ENCODE measurements at places on chromosomes 5 and 9.

DNA sequence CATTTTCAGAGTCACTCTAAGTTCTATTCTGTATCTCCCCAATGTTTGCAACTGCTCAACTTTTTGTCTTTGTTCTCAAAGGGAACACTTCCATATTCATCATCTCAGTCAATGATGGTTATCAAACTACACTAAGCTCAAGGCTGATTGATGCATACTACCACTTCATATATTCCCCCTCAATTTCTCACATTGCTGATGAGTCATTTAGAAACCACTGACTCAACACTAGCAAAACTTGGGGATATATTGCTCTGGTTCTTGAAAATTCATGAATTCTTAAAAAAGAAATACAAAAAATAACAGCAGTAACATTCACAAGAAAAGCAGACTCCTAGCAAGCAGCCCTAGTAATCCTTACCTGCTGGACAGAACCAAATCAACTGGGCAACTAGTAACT is 52.2 kb downstream of the ABHD17B start:
- no peak for ATAC-seq

GRCh38 chr9:136526625-136527066 is 19.2 kb downstream of the NOTCH1 start:
- no peak for ATAC-seq

GRCh38 chr5:44396312-44396711 is 7.1 kb upstream of the FGF10 start:
- no peak for ATAC-seq

DNA sequence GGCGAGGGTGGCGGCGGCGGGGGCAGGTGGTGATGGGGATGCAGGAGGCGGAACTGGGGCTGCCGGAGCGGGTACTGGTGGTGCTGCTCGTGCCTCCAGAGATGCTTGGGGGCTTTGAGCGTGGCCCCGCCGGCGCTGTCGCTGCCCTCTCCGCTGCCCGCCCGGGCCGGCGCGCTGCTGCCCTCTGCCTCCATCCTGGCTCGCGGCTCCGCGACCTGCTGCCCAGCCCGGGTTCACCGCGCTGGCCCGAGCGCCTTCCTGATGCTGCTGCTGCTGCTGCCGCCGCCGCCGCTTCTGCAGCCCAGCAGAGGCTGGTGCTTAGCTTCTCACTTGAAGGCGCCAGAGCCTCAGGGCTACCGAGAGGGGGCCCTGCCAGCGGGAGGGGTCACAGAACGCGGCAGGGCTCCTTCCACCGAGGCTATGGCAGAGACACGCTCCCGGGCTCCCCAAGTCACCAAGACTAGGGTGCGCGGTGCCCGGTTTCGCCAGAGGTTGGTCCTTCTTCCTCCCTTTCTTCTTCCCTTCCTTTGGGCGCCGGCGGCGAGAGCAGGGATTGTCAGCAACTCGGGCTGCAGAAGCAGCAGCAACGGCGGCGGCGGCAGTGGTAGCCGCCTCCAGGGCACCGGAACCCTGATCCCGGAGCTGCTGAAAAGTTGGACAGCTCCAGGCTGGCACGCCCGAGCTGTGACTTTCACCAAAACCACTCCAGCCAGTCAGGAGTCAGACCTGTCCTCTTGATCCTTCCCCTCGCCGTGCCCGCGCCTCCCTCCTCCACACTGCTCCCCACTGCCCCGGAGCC is at the start of gene PDE4D:
PDE4D (minus strand) TSS at position 298 of the 799 bp plus-strand sequence.
- ATAC-seq: peak; percentile 72

- ATAC-seq: no peak
Observed at GRCh38 chr5:90356176-90356575, 53.4 kb downstream of the CETN3 start.

DNA sequence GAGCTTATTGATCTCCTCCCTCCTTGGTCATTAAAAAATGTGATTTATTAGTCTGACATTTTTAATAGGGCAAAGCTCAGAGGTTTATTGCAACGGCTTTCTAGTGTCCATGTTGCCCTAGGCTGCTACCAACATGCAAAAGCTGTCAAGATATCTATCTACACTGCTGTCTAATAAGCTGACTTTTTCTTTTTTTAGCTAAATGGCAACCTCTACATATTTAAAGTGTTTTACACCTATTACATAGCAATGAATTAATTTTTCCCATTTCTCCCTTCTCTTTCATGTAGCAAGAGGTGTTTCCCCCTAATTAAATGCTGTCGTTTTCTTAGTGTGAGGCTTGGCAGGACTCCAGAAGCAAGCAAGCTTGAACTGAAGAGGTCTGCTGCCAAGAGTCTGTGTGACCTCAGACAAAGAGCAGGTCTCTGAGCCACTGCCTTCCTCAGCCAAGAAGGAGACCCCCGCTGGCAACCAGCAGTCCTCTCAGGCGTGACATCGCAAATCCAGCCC is 79.4 kb downstream of the GAS1 start:
- ATAC-seq: peak; percentile 50

DNA sequence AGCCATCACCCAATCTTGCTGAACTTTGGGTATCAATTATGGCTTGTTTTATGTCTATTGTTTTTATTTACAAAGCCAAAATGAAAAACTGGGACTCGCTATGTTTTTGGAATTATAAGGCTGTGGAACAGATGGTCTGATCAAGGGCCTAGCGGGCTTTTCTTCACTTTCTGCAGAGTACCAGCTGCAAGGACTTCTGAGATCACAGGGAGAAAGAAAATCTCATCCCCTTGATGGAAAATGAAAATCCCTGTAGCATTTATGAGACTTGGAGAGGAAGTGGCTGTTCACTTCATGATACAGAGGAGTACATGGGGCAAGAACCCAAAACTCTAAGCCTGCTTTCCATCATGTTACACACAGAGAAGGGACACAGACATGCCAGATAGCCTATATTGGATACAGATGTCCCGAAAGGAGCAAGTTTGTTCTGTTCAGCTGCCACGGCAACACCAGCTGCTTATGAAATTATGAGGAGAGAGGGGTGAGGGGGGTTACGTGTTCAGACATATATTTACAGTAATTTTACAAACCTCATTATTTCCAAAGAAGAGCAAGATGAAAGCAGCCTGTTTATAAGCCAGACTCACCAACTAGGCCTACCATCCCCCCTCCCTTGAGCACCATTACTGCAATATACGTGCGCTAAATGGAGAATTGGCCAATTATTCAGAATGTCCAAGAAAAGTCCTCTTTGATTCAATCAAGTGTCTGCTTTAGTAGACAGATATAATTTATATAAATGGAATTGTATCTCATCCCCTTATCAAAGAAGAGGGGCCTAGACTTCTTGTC is 220.0 kb downstream of the MARCHF11 start:
- no peak for ATAC-seq

DNA sequence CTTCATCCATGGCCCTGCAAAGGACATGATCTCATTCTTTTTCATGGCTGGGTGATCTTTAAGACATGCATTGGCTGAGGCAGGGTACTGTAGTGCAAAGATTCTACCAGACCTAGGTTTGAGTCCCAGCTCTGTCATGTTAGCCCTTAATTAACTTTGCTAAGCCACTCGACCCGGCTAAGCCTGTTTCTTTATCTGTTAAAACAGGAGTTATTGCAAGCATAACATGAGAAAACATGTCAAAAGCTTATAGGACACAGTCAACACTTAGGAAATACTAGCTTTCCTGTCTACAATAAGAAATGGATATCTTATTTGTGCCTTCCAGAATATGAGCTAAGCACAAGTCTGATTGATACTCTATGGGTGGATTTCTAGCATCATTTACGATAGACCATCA is 92.6 kb downstream of the RASEF start:
- ATAC-seq: no peak

DNA sequence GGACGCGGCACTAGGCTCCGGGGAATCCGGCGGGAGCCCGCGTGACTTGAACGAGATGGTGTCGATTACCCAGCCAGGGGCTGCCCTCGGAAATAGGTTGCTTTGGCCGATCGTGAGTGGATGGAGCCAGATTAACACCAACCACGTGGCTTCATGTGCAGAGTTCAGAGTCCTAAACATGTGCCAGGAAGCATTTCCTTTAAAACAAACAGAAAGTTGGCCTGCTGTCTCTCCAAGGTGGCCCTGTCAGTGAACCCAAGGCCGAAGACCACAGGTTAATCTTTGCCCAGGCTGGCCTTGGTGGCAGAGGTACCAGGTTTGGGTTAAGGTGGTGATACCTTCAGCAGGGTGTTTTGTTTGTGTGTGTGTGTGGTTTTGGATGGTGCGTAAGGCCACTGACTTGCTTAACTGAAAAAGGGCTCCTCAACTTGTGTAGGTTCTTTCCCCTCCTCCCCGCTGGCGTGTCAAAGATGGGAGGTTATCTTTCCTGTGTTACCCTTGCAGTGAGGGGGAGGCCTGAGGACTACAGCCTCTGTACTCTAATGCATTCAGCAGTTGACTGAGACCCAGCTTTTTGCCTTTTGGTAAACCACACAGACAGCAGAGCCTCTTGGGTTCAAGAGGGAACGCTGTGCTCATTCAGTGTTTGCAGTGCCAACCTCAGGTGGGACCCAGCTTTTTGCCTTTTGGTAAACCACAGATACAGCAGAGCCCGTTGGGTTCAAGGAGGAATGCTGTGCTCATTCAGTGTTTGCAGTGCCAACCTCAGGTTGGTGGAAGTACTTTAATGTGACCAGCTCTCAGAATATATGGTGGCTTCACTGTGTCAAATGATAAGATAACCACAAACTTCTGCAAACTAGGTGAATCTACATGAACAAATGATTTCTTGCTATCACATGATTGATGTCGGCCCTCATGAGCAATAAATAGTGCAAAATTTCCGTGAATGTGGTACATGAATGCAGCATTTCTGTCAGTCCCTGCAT is 1.4 kb downstream of the IQGAP2 start:
- ATAC-seq: peak; percentile 25

GRCh38 chr5:175873088-175873454 is 1.7 kb downstream of the CPLX2 start:
- peak; percentile 46 for ATAC-seq

DNA sequence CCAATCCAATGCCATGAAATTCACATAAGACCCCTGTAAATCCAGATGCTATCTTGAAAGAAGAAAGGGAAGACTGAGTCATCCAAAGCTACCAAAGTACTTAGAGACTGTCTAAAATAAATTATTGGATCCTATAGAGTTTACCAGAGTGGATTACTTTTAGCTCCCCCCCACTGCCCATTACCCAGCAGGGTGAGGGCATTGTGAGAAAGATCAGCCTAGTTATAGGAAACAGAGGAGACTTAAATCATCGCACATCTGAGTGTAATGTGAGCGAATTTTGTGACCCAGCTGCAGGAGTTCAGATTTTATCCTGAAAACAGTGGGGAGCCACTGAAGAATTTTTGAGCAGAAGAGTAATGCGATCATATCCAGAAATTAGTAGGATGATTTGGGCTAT is 1.6 kb upstream of the ENHO start:
- ATAC-seq: no peak

DNA sequence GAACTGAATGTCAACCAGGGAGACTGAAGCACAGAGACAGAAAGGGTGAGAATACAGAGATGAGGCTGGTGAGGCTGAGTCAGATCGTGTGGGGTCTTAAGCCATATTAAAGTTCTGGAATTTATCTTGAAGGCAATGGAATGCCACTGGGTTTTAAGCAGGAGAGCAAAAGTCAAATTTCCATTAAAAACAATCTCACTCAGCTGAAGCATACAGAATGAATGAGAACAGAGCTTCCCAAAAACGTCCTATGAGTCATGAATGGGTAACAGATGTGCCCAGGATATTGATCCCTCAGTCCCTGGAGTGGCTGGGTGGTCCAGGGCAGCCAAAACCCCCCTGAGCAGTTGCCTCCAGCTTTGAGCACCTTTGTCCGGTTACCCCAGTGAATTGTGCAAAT is 44.9 kb downstream of the PFDN1 start:
- no peak for ATAC-seq

DNA sequence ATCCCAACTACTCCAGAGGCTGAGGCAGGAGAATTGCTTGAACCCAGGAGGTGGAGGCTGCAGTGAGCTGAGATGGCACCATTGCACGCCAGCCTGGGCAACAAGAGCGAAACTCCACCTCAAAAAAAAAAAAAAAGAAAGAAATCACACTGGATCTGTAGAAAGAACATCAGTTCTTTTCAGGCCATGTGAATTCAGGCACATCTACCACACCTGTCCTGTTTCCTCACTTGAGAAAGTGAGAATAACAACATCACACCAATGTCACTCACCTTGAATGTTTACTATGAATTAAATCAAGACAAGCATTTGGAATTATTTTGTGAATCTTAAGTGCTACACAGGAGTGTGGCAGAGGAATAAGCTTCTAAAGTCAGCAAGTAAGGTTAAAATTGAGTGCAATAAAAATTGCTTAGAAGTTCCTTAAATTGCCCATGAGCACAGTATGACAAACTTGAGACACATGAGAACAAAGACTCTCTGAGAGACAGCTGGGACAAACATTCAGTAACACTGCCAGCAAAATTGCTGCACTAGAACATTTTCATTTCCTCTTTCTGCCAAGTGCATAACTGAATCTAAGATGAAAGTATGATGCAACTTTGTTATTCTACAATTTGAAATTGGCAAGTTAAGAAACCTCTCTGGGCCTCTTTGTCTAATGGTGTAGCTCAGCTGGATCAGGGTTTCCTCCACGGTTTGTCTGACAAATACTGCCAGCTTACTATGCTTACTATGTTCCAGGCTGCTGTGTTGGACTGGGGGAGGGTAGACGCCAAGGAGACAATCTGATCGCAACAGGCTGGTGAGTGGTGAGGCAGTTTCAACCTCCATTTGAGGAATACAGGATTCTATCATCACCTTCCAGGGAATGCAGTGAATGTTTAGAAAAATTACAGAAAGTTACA is 1.9 kb upstream of the RIC1 start:
- ATAC-seq: no peak

GRCh38 chr5:58628626-58629025 is 45.8 kb downstream of the RAB3C start:
- no peak for ATAC-seq

GRCh38 chr9:135508211-135508820 is 7.8 kb downstream of the MRPS2 start:
- no peak for ATAC-seq

DNA sequence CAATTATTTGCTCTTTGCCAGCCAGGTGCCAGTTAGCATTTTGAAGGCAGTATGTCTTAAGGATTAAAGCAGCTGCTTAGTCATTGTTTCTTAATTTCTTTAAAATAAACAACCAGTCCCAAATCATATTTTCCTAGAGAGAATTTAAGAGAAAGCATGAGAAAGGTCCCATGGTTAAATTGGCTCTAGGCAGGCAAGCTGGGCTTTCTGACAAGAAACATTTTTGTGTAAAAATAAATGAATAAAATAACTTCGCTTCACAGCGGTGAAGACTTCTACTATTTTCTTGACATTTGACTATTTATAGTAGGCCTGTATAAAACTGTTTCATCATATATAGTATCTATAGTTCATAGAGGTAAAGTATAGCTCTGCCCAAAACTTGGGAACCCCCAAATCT is 617.7 kb upstream of the C9orf72 start:
- ATAC-seq: no peak

Data from motor neuron (in vitro differentiated cells).